ENCODE measurements at places on chromosomes 6 and 20.
A peak's percentile ranks its signal among the peaks of the same experiment; 100 is the strongest.

DNA sequence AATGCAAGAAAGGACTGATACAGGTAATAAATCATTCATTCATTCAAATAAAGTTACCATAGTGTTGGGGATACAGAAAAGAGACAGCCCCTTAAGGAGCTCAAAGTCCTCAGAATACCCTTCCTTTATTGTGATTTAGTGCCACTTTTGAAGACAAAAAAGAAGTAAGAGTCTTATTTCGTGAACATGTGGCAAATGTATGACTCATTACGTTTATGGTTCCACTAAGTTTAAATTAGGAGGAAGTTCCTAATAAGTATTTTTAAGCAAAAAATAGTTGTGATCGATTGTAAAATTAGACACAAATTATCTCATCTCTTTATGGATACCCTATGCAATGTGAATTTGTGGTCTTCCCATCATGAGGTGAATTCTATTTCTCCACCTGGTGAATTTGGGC is 38.5 kb upstream of the GCLC start:
- DNase-seq, result no peak

- DNase-seq, result no peak
Observed at GRCh38 chr6:138103871-138104270, 3.3 kb downstream of the PERP start.

DNA sequence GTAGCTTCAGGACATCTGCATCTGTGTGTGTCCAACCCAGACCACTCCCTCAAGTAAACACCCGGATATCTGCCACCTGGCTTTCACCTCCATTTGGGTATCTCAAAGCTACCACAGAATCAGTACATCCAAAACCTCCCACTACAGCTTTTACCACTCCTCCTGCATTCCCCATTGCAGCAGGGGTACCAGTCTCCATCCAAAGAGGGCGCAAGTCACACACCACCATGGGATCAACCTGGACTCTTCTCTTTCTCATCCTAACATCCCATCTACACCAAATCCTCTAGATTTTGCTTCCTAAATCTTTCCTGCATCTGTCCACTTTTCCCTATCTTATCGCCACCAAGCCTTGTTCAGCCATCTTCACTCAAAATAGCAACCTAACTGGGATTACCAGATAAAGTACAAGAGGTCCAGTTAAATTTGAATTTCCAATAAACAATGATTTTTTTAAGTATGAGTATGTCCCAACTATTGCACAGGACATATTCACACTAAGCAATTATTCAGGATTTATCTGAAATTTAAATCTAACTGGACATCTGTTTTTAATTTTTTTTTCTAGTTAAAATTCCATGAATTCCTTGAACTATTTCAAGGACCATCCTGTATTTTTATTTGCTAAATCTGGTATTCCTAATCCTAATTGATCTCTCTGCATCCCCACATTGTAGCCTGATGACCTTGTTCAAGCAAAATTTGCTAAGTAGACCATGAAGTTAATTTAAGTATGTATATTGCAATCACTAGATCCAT is 164.3 kb upstream of the MLN start:
- DNase-seq, result peak; percentile 2

- no peak for DNase-seq
Observed at GRCh38 chr6:110357298-110357663, 868 bp downstream of the METTL24 start.

DNA sequence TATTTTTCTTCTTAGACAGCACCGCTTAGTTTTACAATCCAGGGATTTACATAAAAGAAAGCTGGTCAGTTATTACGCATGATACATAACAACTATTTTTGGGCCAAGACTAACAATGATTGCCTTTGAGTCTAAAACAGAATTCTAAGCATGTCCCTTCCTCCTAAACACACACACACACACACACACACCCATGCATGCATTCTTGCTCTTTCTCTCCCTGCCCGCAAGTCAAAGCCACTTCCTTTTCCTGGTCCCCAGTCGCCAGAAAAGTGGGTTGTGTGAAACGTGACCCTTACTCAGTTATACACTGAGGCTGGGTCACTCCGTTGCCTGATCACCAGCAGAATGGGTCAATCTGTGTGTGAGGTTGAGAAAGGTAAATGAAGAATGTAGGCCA is 31.4 kb downstream of the FYN start:
- DNase-seq, result no peak

- DNase-seq, result peak; percentile 83
Observed at GRCh38 chr20:35369804-35370203, 42.0 kb downstream of the UQCC1 start.

DNA sequence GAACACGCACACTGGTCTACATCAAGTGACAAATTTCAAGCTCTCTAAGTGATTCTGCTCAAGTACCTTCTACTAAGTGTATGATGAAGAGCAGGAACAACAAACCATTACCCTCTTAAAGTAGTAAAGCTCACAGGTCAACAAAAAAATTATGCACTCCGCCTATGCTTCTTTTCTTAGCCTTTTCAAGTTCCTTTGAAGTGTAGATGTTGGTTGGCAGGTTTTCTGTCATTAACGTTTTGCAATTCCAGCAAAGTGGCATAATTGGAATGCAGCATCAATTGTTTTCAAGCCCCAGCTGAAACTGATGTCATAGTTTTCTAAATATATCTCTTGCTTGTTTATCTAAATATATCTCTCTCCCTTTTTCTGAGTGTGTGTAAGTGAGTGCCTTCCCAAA is 396.9 kb upstream of the EYS start:
- DNase-seq, result peak; percentile 84

DNA sequence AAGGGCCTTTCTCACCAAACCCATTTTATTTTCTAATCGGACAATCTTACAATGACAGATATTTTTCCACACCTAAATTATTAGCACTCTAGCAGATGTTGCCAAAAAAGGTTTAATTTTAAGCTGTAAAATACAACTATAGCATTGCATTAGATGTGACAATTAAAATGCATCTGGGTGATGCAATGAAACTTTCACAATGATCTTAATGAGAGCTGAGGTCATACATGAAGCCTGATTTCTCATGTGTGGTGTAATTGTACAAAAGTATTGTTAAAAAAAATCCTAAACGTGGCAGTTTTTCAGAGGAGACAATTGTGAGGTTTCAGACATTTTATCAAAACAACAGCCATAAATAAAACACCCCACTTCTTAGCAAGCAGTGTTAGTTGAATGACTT is 606.0 kb downstream of the HDGFL1 start:
- peak; percentile 80 for DNase-seq

GRCh38 chr20:17952692-17953684 is 15.6 kb downstream of the SNX5 start:
- DNase-seq, result no peak

- DNase-seq, result no peak
Observed at GRCh38 chr6:81485395-81485794, 267.1 kb downstream of the TENT5A start.

DNA sequence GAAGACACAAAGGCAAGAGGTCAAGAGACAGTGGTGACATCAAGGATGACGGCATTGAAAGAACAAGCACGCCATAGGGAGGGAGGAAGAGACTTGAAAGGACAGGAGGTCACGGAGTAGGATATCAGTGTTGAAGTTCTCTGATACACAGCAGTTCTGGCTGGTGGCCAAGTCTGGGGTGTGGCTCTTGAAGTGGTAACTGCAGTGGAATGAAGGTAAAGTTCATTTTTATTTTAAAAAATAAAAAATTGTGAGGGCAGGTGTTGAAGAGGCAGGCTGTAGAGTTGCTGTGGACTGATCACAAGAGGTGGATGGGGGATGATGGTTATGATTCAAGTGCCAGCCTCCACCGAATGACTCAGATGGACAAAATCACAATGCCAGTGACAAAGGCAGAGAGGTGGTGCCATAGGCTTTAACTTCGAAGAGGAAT is 53.2 kb upstream of the BMP2 start:
- DNase-seq, result no peak

GRCh38 chr20:57088436-57088835 is 178.0 kb downstream of the BMP7 start:
- no peak for DNase-seq

- no peak for DNase-seq
Observed at GRCh38 chr6:136769124-136769523, 23.2 kb downstream of the MAP3K5 start.

DNA sequence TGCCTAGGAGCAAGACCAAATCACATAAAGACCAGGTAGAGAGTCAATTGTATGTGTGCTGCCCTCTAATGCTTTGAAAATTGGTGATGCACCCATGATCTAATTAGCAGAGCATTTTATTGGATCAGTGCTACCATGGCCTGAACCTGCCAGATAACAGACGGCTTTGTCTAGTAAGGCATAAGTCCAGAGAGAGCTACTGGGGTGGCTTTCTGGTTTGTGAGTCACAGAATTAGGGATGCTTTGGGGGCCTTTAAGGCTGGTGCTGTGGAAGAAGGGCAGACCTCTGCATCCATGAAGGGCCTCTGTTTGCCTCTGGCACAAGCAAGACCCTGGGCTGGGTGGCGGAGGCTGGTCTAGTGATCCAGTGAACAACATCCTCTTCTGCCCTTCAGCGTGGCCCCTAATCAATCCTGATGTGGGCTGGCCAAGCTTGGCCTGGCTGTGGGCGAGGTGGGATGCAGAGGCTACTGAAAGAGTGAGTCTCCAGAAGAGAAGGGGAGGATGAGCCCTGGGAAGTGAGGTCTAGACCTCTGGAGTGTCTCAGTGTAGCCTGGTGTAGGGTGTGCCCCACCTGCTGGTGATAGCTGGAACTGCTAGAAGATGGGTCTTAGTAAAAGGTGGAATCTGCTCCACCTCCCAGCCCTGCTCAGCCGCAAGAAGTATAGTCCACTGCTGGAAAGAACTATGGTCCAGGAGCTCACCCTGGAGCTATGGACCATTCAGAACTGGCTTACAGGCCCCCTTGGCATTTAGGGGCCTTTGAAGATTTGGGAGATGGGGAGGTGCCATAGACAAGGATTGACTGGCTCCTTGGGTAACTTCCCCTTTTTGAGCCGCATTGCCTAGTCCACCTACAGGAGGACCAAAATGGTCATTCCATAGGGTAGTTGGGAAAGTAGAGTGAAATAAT is 36.7 kb upstream of the AAR2 start:
- peak; percentile 78 for DNase-seq

DNA sequence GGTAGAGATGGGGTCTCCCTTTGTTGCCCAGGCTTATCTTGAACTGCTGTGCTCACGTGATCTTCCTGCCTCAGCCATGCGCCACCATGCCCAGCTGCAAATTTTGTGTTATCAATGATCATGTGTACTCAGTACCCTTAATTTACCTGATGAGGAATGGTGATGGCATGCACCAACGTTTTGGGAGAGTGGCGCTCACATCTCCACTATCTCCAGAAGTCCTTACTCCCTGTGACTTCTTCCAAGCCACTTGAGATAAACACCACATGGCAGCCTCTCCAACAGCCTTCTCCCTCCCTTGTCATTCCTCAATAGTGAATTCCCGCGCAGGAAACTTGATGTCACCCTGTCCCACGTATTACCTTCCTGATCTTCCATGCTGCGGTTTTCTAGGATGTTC is 58.1 kb downstream of the PSMG4 start:
- DNase-seq, result no peak

DNA sequence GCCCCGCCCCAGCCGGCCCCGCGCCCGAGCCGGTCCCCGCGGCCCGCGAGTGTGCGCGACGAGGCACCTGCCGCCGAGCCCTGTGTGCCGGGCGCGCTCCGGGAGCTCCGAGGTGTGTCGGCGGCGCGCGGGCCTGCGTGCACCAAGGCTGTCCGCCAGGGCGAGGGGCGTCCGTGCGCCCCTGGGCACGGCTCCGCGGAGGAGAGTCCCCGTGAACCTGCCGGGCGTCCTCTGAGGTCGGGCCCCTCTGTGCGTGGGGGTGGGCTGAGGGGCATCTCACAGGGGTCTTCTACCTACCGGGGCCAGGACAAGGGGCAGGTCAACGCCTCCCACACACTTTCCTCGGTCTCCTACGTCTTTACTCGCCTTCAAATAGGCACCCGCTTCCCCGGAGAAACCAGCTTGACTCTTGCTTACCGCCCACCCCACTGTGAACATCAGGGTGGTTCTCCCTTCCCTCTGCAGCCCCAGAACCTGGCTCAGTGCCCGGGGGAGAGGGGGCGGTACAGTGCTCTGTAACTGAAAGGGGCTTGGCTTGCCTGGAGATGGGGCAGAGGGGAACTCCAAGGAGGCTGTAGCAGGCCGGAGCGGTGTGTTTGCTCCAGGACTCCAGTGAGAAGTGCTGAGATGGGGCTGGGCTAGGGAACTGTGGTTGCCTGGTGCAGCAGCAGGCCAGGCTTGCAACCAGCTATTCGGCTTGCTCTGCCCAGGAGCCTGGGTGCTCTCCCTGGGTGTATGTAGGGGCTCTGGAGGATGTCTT is at the start of gene SAMD10:
Gene SAMD10, minus strand, starts transcription at position 86 of the 760 bp plus-strand sequence. CDS start 175 bp downstream, outside the sequence.
- DNase-seq, result peak; percentile 70

GRCh38 chr6:21158873-21159272 is 434.7 kb upstream of the SOX4 start:
- no peak for DNase-seq

GRCh38 chr6:105990151-105990550 is 96.0 kb upstream of the PRDM1 start:
- DNase-seq, result no peak

DNA sequence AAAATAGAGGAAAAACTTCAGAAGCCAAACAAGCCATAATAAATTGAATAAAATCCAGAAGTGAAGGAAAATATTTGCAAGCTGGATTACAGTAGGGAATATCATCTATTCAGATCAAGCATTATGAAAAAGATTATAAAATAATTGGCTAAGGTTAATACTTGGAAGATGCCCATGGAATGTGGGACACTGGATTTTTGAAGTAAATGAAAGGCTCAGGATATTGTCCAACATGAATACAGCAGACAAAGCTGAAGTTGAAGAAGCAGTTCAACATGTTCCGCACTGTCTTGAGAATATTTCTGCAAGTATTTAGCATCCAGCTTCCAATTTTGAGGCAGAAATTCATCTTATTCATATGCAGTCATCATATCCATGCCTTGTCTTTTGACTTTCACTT is 1278.4 kb upstream of the GJE1 start:
- no peak for DNase-seq

- peak; percentile 96 for DNase-seq
Observed at GRCh38 chr6:142802124-142802523, 142.9 kb downstream of the HIVEP2 start.

DNA sequence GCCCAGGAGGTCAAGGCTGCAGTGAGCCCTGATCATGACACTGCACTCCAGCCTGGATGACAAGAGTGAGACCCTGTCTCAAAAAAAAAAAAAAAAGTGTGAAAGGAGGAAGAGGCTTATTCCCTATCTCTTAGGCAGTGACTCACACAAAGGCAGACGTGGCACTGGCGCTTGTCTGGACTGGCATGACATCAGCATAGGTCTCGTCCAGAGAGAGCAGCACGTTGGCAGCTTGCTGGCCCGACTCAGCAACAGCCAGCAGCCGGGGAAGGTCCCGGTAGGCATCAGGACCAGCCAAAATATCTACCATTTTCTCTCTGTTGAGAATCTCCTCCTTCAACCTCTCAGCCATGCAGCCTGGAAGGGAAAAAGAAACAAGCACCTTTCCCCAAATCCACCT is 14.1 kb downstream of the CDK5RAP1 start:
- peak; percentile 86 for DNase-seq

GRCh38 chr6:100126790-100127484 is 132.9 kb upstream of the MCHR2 start:
- DNase-seq, result no peak
